NCI-H1092 (cell line): ENCODE measurements at places on chromosomes 13 and 19.

DNA sequence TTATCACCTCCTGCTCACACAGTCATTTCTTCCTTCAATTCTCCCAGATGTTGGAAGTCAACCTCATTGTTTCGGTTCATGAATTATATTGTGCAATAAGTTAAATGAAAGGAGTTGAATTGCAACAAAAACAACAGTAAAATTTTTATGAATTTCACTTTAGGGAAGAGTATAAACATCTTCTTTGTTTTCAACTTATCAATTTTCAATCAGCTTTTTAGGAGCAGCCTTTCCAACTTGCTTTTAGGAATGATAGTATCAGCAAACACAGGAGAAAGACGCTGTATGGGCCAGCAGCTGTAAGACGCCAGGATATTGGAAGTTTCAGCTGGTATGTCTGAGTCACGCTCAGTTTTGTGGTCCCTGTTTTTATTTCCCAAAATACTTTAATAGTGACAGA is 132.5 kb upstream of the ARGLU1 start:
- no peak for DNase-seq

- peak; percentile 35 for DNase-seq
Measured at GRCh38 chr13:107373551-107373950, 805.6 kb upstream of the ARGLU1 start.

DNA sequence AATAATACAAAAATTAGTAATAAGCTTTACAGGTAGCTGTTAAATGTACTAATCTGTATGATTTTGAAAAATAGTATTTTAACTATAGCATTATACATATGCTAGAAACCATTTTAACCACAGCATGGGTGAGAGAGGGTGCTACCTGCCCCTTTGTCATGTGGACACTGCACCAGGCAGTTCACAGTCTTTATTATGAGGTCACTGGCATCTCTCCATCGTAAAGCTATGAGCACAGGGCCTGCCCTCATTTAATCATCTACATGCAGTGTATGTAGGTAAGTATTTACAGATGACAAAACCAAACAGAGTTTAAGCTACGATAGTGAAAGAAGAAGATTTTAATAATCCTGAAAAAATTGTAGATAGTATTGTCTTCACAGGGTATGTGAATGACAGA is 21.7 kb downstream of the EDNRB start:
- DNase-seq = no peak

- DNase-seq = no peak
Measured at GRCh38 chr13:71591374-71591773, 275.6 kb downstream of the DACH1 start.

DNA sequence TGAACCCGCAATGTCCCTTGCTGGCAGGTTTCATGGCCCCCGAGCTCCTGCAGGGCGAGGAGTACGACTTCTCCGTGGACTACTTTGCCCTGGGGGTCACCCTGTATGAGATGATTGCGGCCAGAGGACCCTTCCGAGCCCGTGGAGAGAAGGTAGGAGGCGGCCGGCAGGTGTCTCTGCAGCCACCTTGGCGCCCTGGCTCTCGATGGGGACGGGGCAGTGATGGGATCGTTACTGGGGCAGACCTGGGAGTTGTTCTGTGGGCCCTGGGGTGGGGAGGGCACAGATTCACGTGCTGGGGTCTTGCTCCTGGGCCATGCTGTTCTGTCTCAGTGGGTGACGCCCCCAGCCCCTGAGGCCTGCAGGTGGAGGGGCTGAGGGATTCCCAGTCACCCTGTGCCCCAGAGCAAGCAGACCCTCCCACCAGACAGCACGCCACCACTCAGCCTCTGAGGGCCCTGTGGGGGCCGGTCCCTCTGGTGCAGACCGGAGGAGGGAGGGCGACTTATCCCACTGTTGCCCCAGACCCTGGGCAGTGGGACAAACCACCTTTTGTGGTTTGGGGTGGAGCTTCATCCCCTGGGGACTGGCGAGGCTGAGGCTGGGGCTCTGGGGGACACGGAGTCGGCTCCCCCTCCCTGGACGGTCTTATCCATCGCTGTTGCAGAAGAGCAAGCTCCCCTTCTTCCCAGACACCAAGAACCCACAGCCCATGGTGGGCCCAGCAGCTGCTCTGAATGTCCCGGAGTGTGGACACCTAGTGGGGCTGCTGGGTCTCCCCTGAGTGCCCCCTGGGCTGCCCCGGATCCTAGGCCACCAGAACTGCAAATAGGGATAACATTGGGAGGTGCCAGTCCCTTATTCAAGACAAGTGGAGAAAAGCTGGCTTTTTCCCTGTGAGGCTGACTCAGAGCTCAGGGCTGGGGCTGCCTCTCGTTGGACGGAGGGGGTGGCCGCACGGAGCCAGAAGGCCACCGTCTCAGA is 27.5 kb upstream of the TMEM255B start:
- no peak for DNase-seq

- no peak for DNase-seq
Measured at GRCh38 chr19:30712431-30713337, 340.5 kb downstream of the ZNF536 start.

- DNase-seq = peak; percentile 15
Measured at GRCh38 chr13:20901668-20902437, 693 bp downstream of the XPO4 start.

DNA sequence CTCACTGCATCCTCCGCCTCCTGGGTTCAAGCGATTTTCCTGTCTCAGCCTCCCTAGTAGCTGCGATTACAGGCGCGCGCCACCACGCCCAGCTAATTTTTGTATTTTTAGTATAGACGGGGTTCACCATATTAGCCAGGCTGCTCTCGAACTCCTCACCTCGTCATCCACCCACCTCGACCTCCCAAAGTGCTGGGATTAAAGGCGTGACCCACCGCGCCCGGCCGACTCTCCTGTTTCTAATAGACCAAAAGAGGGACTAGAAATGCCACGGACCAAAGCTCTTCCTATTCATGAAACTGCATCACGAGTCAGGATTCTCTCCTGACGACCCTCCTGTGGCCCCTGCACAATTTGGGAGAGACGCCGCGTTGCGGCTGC is 563 bp downstream of the ZNF43 start:
- no peak for DNase-seq

DNA sequence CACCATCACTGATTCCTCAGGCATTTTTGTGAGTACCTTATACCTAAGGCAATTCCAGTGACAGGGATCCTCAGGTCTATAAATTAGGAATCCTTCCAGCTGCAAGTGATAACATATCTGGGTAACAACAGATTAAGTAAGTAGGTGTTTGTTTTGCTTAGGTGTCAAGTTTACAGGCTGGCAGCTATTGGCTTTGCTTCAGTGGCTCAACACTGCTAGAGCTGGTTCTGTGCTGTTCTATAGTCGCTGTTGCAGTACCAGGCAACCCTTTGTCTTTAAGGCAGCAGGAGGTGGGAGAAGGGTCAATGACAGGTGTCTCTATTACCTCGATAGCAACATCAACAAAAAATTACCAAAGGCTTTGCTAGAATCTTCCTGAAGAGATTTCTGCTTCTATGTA is 27.0 kb downstream of the SLC10A2 start:
- no peak for DNase-seq

GRCh38 chr13:41512441-41512840 is 55.1 kb downstream of the RGCC start:
- no peak for DNase-seq

GRCh38 chr13:96112936-96113335 is 23.0 kb downstream of the HS6ST3 start:
- no peak for DNase-seq

DNA sequence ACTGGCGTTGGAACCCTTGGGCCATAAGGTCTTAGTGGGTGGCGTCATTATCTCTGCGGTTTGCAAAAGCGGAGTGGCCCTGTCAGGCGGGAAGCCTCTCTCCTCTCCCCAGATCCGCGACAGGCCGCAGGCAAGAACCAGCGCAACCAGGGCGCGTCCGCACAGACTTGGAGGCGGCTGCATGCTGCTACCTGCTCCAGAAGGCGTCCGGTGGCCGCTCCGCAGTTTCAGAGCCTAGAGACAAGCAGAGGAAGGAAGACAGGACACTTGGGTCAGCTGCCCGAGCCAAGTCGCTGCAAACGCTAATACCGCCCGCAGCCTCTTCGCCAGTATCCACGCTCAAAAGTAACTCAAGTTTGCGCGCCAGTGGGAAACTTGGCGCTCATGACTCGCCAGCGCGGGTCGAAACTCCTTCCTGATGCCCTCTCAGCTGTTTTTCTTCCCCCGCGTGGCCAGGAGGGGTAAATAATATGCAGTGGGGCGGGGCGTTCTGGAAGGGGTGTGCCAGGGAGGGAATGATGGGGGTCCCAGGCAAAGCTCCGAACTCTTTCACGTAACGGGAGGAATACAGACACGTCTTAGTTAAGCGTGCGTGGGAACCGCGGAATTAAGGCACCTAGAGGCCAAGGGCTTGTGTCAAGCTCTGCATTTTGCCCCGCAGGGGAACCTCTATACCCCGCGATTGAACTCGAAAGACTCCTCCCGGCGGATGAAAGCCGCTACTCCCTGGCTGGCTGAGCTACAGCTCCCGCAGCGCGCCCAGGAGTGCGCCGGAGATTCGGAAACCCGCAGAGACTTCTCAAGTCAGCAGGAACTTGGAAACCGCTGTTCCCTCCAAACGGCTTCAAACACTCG is at the start of gene EDNRB:
Gene EDNRB (minus strand): TSS at position 441 of the 855 bp plus-strand sequence. CDS start 258 bp downstream, at position 183.
- DNase-seq = no peak

- DNase-seq = no peak
Measured at GRCh38 chr19:50796128-50796633, 6.0 kb downstream of the ACP4 start.

- DNase-seq = no peak
Measured at GRCh38 chr13:57918086-57918485, 286.5 kb downstream of the PCDH17 start.

DNA sequence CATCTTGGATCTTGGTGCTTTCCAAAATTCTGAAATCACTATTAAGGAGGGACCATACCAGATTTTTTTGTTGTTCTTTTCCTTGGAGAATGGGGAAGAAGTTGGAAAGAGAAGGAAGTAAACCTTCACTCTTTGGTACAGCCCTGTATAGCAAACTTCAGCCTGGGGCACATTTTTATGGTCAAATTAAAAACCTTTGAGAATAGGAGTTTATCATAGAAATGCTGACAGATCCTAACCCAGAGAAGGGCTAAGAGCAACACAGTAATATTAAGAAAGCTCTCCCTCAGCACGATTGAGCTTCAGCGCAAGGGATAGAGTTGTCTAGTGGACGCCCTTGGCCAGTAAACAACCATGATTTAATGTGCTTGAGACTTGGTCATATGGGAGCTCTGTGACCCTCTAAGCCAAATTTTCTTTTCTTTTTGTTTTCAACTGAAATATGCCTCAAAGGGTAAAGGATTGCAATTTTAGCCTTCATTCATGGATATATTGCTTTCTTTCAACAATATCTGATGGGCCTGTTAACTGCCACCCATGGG is 294.3 kb upstream of the MAB21L1 start:
- no peak for DNase-seq

DNA sequence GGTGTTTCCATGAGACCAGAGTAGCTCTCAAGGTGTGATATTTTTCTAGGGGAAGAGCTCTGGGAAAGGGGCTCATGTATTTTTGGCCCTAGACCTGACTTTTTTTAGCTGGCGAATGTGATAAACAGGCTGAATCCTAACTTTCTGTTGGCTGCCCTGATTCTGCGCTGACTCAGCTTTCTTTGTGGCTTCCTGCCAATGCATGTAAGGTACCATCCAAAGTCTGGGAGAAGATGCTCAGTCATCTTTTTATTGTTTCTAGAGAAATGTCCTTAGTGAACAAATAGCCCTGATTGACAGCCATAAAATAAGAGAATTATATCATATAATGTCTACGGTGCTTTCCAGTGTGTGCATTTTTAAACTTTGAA is 113.6 kb upstream of the MBNL2 start:
- DNase-seq = no peak

DNA sequence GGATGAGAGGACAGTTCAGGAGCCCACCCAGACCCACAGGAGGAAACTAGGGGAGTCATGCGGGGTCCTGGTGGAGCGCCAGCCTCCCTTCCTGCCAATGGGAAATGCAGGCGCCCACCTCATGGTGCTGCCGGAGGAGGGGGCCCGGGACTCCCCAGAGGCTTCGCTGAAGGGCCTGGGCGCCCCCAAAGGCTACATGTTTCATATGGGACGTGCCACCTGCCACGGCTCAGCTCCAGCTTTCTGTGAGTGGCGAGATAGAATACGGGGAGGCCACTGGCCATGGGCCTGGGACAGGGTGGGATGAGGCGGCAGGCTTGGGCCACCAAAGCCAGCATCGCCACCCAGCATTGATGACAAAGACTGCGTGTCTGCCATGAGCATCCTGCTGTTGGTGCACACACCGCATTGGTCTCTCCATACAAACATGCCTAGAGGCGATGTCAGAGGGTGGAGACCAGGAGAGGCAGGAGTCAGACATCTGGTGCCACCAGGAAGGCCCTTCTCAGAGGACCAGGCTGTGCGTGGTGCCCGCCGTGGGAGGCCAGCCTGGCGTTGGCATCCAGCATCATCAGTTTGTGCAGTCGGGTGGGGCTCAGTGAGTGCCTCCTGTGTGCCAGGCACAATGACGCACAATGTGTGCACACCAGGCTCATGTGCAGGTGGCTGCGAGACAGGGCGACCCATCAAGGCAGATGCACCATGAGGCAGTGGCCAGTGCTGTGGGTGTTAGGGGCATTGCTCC is 1.2 kb upstream of the F10 start:
- no peak for DNase-seq

GRCh38 chr13:113192279-113192678 is 16.2 kb downstream of the PCID2 start:
- DNase-seq = no peak

GRCh38 chr13:37342205-37342604 is 236.7 kb upstream of the CSNK1A1L start:
- DNase-seq = no peak

- DNase-seq = peak; percentile 44
Measured at GRCh38 chr19:52138278-52138982, 1.3 kb downstream of the ZNF616 start.

DNA sequence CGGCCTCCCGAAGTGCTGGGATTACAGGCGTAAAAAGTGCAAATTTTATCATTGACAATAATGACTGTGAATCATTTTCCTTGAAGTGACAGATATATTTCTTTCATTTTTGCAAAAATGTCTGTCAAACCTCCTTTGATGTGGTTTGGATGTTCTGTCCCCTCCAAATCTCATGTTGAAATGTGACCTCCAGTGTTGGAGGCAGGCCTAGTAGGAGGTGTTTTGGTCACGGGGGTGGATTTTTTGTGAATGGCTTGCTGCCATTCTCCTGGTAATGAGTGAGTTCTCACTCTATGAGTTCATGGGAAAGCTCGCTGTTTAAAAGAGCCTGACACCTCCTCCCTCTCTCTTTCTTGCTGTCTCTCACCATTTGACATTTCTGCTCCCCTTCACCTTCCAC is 5.5 kb upstream of the SLC1A6 start:
- no peak for DNase-seq

DNA sequence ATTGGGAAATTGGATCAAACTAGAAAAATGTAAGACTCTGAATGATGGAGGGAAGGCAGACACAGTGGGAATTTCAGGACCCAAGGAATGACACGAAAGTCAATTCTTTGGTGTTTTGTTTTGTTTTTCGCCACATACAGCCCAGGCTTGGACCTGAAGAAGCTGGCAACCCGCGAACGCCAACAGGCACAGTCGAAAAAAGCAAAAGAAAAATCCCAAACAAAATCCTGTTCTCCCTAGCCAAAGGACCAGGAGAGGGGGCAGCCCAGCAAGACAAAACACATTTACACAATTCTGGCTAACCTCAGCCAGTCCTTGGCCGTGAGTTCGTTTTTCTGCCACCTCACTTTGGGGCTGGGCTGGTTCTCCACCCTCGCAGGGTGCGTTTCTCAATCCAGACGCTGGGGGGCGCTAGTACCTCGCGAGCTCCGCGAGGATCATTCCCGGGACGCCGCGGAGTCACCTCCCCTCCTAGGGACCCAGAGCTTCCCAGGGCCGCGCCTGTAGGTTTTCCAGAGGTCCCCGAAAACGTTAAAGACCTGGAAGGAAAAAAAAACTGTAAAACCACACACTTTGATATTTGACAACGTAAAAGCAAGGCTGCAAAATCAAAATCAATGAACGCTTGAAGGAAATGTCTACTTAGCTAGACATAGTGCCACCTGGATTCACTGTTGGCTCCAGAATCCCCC is 34.9 kb upstream of the TPM4 start:
- DNase-seq = peak; percentile 34
